ENCODE measurements at places on chromosomes 3 and 15.

GRCh38 chr3:177385831-177386301, 188.6 kb upstream of the TBL1XR1 start:
- DNase-seq, result no peak

- DNase-seq, result no peak
Observed at GRCh38 chr3:148136816-148137215, 560.9 kb upstream of the AGTR1 start.

GRCh38 chr3:134652409-134652831, 1.6 kb upstream of the KY start:
- DNase-seq, result no peak

GRCh38 chr3:141804447-141804777, 41.2 kb downstream of the GRK7 start:
- no peak for DNase-seq

- DNase-seq, result no peak
Observed at GRCh38 chr3:135618123-135618522, 347.4 kb upstream of the PPP2R3A start.

DNA sequence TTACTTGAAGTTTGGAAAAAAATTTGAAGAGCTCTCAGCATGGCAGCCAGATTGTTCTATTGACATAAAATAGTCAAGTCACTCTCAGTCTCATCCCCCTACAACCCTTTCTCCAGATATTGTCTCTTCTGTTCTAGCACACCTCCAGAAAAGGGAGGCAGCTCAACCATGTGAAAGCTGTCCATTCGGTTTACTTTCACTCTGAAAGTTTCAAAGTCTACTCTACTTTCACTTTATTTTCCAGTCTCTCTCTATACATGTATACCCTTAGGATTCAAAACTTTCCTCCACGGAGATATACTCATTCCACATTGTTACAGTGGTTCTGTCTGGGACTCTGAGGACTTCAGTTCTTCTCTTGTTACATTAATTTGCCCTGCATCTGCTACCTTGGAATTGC, 111.0 kb upstream of the STAC start:
- DNase-seq, result no peak

GRCh38 chr3:47578119-47578632, 489 bp downstream of the CSPG5 start:
- no peak for DNase-seq

DNA sequence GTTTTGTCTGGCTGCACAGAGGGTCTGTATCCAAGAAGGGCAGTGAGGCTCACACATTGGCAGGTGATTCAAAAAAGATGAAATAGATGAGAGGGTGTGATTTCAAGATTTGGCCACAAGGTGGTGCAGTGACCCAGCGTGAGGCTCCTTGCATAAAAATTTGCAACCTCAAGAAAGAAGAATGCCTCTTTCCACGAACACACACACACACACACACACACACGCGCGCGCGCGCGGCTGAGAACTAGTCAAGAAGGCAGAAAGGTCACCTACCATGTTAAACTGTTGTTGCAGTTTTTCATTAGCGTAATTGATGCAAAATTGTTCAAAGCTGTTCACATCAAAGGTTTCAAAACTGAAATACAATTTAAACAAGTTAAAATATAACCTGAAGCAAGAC, 39.2 kb downstream of the MYO5C start:
- peak; percentile 51 for DNase-seq

DNA sequence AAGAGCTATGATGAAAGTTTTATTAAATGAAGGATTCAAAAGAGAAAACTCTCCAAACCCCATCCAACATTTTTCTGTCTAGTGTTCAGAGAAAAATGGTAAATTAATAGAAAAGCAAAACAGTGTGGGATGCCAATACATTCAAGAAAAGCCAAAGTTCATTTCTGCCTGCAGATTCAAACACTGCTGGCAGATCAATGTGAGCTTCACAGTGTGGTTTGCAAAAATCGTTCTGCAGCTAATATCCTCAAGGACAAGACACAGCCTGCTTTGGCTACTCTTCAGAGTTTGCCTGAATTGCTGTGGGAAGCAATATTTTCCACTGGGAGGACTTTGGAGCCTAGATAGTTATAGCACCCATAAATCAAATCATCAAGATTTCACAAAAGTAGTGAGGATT, 619.9 kb upstream of the SUCLG2 start:
- no peak for DNase-seq

DNA sequence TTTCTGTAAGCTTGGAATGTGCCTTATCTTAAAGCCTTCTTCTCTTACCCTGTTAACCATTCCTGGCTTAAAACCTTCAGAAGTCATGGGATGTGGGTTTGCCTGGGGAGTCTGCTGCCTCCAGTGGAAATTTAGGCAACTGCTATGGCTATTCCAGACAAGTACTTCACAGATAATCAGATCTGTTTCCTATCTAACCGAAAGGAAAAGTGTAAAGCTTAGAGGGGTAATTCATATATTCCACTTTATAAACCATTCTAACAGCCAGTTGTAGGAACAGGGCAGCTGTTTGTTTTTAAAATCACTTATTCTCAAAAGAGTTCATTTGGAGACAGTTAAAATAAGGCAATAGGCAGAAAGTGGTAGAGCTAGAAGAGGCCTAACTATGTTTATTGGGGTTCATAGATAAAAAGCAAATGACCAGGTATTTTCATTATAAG, 219.9 kb downstream of the TCF12 start:
- DNase-seq, result no peak

- no peak for DNase-seq
Observed at GRCh38 chr3:9563851-9564250, 10.2 kb upstream of the LHFPL4 start.

DNA sequence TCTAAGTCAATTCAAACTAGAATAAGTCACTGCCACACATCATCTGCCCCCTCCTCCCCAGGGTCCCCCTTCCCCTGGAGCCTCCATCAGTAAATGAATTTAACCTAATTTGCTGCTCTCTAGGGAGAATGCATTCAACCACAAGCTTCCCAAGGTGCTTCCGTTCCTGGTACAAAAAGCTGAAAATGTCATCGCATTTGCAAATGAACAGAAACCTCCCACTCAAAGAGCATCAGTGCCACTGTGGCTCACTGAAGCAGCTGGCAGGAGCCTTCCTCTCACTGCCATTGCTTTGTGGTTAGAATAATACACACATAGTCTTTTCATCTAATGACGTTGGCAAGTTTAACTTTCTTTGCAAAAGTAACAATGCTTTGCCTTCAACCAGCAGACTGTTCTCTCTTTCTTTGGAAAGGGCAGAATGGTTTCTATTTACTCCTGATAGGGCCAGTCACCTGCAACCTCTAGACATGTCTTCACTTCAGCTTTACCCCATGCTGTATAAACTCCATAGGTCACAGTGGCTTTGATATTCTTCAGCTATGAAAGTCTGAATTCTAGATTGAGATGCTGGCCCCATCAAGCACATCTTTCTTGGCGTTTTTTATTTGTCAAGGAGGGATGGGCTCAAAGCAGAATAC, 238.1 kb downstream of the CPNE4 start:
- no peak for DNase-seq

DNA sequence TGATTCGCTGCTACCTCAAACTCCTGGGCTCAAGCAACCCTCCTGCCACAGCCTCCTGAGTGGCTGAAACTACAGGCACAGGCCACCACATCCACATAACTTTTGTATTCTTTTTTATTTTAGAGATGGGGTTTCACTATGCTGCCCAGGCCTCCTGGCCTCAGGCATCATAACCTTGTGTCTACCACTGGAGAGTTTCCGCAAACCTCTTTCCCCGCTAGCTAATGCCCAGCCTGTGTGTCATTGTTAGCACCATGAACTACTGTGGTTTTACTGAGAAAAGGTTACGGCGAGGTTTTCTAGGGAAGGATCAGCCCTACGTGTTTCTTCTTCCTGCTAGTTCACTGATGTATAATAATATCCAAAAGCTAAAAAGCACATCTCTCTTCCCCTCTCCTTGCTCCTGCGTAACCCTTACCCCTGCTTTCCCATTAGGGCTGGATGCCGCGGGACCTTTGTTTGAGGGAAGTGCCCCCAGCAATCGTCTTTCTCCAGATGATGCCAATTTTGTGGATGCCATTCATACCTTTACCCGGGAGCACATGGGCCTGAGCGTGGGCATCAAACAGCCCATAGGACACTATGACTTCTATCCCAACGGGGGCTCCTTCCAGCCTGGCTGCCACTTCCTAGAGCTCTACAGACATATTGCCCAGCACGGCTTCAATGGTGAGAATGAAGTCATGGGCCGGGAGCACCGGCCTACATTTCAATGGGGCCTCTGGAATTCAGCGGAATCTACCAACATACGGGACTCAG, 113.7 kb downstream of the LIPC start:
- DNase-seq, result no peak

GRCh38 chr3:3771567-3771966, 27.7 kb upstream of the LRRN1 start:
- no peak for DNase-seq

GRCh38 chr3:10845001-10845761, 29.2 kb downstream of the SLC6A11 start:
- DNase-seq, result no peak

DNA sequence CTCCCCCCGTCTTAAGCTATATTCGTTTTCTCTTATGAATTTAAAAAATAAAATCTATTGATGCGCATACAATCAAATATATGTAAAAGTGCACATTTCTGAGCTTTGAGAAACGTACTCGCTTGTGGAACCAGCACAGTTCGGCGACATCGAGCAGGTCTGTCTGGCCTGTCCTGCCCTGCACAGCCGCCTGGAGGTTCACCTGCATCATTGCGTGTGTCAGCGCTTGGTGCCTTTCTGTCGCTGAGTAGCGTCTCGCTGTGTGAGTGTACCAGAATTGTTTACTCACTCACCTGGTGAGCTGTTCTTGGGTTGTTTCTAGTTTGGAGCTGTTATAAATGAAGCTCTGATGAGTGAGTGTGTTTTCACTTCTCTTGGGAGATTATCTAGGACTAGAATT, 104.0 kb downstream of the VGLL4 start:
- DNase-seq, result no peak

DNA sequence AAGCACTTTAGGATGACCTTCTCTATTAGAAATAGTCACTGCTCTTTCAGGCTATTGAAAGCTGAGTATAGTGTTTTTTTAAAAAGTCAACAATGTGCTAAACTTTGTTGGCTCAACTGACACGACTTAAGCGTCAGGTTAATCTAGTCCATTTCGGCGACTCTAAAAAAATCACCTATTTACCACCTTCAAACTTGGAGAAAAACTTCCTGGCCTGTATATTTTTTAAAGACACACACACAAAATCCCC, 517.8 kb downstream of the FOXP1 start:
- DNase-seq, result no peak

- DNase-seq, result no peak
Observed at GRCh38 chr15:45710657-45711056, 75.8 kb downstream of the SQOR start.

GRCh38 chr3:72242326-72242725, 457.4 kb upstream of the PROK2 start:
- DNase-seq, result no peak

GRCh38 chr3:141853629-141854168, 22.7 kb upstream of the ATP1B3 start:
- no peak for DNase-seq

DNA sequence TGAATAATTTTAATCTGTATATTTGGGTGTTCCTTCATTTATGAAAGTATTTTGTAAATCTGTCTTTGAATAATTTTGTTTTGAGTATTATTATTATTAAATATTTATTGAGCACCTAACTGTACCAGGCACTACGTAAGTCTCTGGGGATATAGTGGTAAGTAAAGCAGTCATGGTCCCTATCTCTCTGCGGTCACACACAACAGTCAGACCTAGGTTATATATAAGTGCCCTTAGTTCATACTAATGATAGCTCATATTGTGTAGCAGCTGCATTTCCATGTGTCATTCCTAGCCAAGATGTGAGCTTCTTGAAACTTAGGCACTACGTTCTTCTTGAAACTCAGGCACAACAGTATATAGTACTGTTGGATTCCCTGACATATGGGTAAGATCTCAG, 12.4 kb downstream of the NKTR start:
- DNase-seq, result no peak

DNA sequence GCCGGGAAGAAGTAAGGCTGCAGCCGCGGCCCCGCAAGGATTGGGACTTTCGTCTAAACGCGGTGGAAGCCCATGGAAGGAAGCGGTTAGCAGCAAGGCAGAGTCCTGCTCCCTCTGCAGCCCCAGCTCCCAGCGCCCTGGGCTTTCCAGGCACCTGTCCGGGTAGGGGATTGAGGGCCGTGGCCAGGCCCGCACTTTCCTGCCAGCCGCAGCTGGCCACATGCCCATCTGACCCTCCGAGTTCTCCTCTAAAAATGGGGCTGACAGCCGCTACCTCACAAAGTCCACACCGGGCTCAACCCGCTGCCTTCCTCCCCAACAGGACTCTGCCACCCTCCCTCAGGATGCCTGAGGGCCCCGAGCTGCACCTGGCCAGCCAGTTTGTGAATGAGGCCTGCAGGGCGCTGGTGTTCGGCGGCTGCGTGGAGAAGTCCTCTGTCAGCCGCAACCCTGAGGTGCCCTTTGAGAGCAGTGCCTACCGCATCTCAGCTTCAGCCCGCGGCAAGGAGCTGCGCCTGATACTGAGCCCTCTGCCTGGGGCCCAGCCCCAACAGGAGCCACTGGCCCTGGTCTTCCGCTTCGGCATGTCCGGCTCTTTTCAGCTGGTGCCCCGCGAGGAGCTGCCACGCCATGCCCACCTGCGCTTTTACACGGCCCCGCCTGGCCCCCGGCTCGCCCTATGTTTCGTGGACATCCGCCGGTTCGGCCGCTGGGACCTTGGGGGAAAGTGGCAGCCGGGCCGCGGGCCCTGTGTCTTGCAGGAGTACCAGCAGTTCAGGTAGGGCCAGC, 1.9 kb downstream of the NEIL1 start:
- no peak for DNase-seq

GRCh38 chr15:67807141-67807540, 18.2 kb upstream of the SKOR1 start:
- DNase-seq, result no peak

DNA sequence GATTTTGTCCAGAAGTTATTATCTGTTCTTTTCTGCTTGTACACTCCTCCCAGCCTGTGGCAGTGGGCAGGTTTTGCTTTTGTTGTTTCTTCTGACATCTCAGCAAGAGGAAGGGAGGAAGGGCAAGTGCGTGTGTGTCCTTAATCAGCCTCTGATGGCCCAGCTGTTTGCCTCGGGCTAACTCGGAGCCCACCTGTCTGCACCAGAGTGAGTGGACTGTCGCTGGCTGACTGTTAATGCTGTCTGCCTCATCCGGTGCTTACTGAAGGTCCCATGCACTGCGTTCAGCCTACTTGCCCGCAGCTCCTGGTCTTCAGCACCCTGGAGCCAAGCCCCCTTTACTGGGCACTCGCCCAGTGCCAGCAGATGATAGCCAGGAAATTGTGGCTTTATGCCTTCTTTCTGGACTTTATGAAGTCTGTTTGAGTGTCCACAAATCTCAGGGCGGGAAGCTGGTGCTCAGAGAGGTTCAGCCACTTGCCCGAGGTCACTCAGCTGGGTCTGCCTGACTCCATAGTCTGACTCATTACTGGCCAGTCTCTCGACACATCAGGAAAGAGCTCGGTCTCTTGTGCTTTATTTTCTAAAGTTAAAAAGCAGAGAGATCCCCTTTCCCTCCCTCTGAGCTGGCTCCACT, 89.5 kb downstream of the CHRNA7 start:
- DNase-seq, result no peak
